HAP-1 (cell line): ENCODE measurements at places on chromosomes 16 and 17.
A peak's percentile ranks its signal among the peaks of the same experiment; 100 is the strongest.

DNA sequence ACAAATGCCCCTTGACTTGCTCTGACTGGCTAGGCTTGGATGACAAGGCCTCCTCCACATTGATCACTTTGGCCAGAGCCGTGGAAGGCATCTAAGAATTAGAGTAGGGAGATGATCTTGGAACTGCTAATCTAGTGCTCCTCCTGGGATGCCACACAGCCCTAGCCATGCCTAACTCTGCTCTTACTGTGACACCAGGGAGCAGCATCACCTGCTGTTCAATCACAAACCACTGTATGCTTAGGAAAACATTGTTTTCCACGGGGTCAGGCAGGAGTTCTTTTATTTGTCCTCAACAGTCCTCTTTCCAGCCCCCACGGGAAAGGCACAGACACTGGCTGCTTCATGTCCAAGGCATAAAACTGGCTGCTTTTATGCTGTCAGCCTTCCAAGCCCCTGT lies 46.3 kb downstream of the C16orf78 start:
- no peak for DNase-seq

GRCh38 chr17:68431661-68432071 lies 25.6 kb downstream of the WIPI1 start:
- DNase-seq, result peak; percentile 58

- no peak for DNase-seq
These were observed 88.2 kb downstream of the WDR59 start for GRCh38 chr16:74896389-74897370.

- no peak for DNase-seq
These were observed 498 bp upstream of the CLEC10A start for GRCh38 chr17:7080456-7081041.

DNA sequence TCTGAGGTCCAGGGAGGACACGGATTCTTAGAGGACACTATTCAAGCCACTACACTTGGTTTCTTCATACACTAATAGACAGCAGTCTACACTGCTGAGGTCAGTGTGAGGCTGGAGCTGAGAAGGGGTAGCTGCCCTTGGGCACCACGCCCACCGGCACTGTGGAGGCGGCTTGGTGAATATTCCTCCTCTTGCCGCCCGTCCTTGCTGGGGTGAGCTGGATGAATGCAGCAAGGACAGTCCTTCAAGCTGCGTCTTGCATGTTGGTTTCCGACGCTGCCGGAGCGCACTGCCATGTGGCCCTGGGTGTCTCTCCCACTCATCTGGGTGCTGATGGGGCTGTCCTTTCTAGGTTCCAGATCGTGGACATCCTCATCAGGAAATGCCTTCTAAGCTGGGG lies 2.6 kb downstream of the ZNF205 start:
- DNase-seq, result no peak

GRCh38 chr16:1330260-1330914 lies 3.1 kb upstream of the BAIAP3 start:
- DNase-seq, result no peak

GRCh38 chr17:80594431-80595269 lies 50.0 kb downstream of the RPTOR start:
- no peak for DNase-seq

GRCh38 chr16:11254913-11255736 lies 879 bp downstream of the SOCS1 start:
- DNase-seq, result peak; percentile 64

- peak; percentile 90 for DNase-seq
These were observed 24.0 kb upstream of the SSTR5 start for GRCh38 chr16:1048442-1049112.

DNA sequence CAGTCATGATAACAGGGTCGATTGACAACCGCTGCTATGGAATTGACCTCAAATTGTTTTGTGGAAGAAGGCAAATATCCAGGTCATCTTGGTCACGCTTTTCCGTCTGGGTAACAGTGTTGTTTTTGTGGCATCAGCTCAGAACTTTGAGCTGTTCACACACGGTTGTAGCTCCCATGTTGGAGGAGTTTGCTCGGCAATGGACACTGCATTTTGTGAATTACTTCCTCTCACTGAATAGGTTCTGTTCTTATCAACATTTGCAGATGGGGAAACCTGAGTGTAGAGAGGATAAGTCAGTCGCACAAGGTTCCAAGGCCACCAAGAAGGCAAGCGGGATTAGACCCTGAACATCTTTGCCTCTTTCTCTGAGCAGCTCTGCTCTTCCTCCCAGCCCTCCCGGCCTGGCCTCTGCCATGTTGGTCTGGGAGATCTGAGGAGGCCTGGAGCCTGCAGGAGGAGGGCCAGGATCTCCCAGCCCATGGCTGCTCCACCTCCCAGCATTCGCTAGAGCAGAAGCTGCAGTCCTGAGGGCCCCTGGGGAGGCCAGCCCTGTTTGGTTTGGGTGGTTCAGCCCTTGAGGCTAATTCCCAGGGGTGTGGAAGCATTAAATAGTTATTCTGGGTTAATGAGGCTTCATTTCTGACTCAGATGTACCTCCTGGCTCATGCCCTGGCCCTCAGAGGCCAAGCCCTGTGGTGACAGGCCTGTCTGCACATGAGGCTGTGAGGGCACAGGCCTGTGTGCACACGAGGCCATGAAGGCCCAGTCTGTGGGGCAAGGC lies 154.1 kb upstream of the PLCG2 start:
- no peak for DNase-seq

GRCh38 chr16:64211331-64211730 lies 910.5 kb downstream of the CDH11 start:
- no peak for DNase-seq

- no peak for DNase-seq
These were observed 76.7 kb upstream of the ALOX12 start for GRCh38 chr17:6919158-6919557.

GRCh38 chr17:66580184-66580955 lies 254.5 kb upstream of the CACNG5 start:
- DNase-seq, result no peak

GRCh38 chr16:80988756-80989155 lies 17.9 kb downstream of the CMC2 start:
- DNase-seq, result no peak

DNA sequence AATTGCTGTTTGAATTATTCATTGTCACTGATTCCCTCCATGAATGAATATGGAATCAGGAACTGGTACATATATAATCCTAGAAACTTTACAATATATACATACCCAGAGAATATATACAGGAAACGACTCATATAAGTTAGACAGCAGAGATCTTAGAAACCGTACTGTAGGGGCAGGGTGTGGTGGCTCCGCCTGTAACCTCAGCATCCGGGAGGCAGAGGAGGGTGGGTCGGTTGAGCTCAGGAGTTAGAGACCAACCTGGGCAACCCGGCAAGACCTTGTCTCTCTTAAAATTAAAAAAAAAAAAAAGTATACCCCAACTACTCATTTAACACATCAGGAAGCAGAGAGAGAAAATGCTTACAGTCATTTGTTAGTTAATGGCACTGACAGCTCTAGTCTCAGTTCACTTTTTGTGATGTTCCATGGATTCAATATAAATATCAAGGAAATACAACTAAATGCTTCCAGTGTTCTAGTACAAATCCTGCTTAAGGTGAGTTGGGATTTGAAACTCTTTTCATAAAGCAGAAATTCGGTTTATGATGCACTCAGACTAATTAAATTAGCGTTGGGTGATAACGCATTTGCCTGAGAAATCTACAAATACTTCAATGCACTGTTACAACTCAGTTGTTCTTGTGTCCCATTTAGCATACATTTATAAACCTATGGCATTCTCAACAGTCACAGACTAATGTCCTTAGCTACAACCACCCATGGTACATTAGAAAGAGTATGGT lies 5.6 kb downstream of the GLG1 start:
- no peak for DNase-seq

- no peak for DNase-seq
These were observed 12.4 kb downstream of the ITGB3 start for GRCh38 chr17:47265983-47266541.

DNA sequence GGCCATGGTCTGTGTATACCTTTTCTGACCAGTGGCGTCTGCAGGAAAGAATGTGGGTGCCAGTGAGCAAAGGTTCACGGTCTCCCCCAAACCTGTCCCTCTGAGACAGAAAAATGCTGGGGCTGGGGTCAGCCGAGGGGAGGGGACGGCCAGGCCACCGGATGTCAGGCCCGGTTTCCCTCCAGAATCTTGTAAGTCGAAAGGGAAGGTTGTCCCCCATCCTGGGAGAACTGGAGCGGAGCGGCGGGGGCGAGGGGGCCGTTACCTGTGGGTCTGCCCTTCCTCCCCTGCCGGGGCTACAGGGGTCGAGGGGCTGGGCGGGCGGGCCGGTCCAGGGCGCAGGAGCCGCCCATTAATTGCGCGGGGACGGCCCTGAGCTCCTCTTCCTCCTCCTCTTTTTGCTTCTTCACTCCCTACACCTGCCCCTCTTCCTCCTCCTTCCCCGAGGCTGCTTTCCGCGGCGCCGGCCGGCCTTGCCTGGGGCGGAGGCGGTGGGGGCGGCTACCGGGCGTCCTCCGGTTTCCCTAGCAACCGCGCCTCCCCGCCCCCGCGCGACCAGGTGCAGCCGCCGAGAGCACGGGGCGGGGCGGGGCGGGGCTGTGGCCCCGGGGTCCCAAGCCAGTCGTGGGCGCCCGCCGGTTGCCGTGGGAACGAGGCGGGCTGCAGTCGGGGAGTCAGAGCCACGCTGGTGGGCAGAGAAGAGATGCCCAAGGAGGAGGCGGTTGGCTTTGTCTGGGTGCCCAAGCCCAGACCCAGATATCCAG lies at the start of gene MARCHF10:
Gene MARCHF10, minus strand, starts transcription at position 503 of the 764 bp plus-strand sequence. CDS start 6,579 bp downstream, outside the sequence.
- peak; percentile 78 for DNase-seq

DNA sequence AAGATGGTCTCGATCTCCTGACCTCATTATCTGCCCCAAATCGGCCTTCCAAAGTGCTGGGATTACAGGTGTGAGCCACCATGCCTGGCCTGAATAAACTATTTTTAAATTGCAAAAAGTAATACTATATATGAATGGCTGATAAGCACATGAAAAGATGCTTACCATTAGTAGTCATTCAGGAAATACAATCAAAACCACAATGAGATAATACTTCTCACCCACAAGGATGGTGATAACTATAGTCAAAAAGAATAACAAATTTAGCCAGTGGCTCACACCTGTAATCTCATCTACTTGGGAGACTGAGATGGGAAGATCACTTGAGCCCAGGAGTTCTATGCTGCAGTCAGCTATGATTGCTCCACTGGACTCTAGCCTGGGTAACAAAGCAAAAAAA lies 2.4 kb upstream of the TACO1 start:
- no peak for DNase-seq

DNA sequence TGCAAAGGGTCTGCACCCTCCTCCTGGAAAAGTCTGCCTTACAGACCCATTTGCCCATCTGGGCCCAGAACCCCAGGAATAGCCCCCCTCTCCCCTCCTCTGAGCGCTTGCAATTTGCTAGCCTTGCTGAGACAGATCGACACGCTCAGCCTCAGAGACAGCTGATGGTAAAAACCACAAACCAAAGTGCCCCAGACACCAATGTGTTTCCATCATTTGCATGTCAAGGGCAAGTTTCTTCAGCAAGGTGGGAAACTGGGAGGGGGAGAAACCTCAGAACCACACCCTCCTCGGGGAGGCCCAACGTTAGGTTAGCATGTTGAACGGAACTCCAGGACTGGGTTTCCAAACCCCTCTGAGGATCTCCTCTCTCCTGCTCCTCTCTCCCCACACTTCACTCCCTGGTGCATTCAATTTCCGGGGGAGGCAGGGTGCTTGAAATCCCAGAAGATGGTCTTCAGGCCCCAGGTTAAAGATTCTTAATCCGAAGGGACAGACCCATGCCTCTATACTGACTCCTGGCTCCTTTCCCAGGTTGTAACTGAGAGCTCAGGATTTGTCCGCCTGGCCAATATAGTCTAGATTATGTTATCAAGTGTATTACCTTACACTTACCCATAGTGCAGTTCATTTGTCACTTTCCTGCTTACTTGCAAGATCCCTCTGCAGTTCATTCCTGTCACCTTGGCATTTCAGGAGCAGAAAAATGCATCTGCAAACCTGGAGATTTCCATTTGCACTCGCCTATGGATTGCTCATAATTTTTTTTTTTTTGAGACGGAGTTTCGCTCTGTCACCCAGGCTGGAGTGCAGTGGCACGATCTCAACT lies 1.3 kb upstream of the CUEDC1 start:
- peak; percentile 12 for DNase-seq

DNA sequence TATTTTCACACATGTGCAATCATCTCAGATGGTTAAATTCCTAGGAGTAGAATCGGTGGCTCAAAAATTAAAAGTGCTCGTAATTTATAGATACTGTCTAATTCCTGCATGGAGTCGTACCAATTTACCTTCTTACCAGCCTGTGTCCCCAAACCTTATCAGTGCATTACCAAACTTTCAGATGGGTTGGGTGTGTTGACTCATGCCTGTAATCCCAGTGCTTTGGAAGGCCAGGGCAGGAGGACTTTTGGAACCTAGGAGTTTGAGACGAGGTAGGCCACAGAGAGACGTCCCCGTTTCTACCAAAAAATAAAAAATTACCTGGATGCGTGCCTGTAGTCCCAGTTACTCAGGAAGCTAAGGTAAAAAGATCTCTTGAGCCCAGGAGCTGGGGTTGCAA lies 34.5 kb upstream of the GPRC5B start:
- no peak for DNase-seq

DNA sequence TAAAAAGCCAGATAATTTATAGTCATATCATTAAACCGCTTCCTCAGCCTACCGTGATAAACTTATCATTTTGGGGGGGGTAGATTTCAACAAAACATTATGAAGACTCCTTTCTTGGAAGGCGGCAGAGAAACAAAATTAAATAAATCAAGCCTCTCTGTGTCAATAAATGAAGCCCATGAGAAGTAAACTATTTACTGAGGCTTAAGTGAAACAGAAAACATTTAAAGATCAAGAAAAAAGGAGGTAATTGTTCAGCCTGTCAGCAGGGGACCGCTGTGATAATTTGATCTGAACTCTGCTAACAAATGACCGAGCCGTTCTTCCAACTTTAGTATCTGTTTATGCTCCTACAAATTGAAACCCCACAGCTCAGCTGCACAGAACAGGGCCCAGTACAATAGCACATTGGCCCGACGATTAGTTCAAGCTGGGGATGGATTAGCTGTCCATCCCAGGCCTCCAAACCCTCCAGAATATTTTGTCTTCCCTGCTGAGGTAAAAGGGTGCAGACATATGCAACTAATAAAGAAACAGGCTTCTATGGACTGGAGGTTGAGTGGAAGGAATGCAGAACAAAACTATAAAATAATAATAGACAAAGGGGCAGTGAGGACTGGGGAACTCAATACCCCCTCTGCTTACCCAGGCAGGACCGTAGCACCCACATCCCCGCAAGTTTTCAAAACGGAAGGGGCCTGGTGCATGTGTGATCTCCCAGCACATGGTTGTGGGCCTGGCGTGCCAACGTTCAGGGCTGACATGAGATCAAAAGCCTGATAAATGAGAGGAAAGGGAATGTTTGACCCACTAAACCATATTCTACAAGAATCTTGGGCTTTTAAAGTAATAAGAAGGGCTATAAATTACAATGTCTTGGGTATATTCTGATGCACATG lies 298.1 kb upstream of the IRX5 start:
- DNase-seq, result no peak

- peak; percentile 41 for DNase-seq
These were observed 7.7 kb upstream of the NPIPB2 start for GRCh38 chr16:11949527-11949926.

GRCh38 chr17:42041619-42042018 lies 8.8 kb downstream of the C17orf113 start:
- no peak for DNase-seq

- DNase-seq, result no peak
These were observed 14.3 kb downstream of the ACSF2 start for GRCh38 chr17:50440172-50440837.
